IPS DF 6.9 (cell line): ENCODE measurements at places on chromosomes 7 and 10.

- no peaks in the 10 kb centered on the region for H3K4me1 ChIP-seq
- no peak overlapping the region for H3K4me3 ChIP-seq
- no peaks in the 10 kb centered on the region for H3K27me3 ChIP-seq
Observed at GRCh38 chr7:36741866-36742265, 17.6 kb upstream of the AOAH start.

- no peak overlapping the region for H3K4me3 ChIP-seq
- no peaks in the 10 kb centered on the region for H3K36me3 ChIP-seq
- no peak overlapping the region for H3K27ac ChIP-seq
- H3K27me3 ChIP-seq, result no peaks in the 10 kb centered on the region
Observed at GRCh38 chr7:17487343-17487742, 188.9 kb downstream of the AHR start.

DNA sequence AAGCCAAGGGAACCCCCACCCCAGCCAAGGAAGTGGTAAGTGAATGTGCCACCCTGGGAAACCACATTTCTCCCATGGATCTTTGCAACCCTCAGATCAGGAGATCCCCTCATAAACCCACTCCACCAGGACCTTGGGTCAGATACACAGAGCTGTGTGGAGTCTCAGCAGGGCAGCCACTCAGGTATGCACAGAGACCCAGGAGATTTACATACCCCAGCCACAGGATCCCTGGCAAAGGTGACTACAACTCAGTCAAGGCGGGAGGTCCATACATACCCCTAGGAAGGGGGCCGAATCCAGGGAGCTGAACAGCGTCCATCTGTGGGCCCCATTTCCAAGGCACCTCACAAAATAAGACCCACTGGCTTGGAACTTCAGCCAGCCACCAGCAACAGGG, 293.4 kb downstream of the CTNNA3 start:
- peaks cover 6% of the 10 kb centered on the region for H3K4me1 ChIP-seq
- H3K27me3 ChIP-seq, result no peaks in the 10 kb centered on the region
- no peak overlapping the region for H3K27ac ChIP-seq
- DNase-seq, result no peak
- H3K36me3 ChIP-seq, result no peaks in the 10 kb centered on the region
- H3K4me3 ChIP-seq, result no peak overlapping the region

DNA sequence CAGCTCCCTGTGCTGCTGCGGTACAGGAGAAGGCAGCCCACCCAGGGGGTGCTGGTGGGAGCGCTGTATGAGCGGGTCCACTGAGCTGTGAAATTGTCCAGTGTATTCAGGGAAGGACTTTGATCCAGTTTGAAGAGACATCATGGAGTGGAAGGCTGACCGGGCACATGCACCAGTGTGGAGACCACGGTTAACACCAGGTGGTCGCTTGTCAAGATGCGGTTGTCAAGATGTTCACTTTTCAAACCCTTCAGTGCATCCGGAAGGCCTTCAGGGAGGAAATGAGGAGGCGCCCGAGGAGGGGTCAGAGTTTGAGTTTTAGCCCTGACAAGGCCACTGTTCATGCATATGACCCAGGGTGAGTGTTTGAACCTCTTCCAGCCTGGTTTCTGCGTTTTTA, 6.1 kb downstream of the DOCK1 start:
- H3K4me3 ChIP-seq, result no peak overlapping the region
- no peak for DNase-seq
- H3K27me3 ChIP-seq, result no peaks in the 10 kb centered on the region
- no peaks in the 10 kb centered on the region for H3K36me3 ChIP-seq
- 0 out of 2 replicates have a peak, but pooled peaks cover 3% of the 10 kb centered on the region for H3K4me1 ChIP-seq
- no peak overlapping the region for H3K27ac ChIP-seq

GRCh38 chr10:3639546-3639945, 145.5 kb downstream of the KLF6 start:
- H3K27me3 ChIP-seq, result no peaks in the 10 kb centered on the region
- H3K4me3 ChIP-seq, result no peak overlapping the region
